GM23338 (cell line): ENCODE measurements at places on chromosomes 3 and 15. TPM values are rescaled to one million over a fixed set of nuclear protein-coding genes. Genes with fewer than 3 reads are reported as not detected.
A peak's percentile ranks its signal among the peaks of the same experiment; 100 is the strongest.

FAM81A gene
- 0.73 and 1.1 TPM in 2 replicates for polyA plus RNA-seq

DNA sequence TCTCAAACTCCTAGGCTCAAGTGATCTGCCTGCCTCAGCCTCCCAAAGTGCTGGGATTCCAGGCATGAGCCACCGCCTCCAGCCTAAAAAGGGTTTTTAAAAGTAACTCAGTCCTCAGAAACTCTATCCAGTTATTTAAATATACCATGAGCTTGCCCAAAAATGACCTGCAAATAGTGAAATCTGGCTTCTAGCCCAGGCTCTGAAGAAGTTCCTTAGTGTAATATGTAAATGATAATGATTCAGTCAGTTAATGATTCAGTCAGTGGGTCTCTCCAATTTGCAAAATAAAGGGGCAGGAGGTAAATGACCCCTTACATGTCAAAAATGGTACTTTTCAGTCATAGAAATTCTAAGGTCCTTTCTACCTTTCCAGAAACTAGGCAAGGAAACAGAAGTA, 28.8 kb downstream of the LRRC2 start:
- DNase-seq: no peak
- H3K27ac ChIP-seq: no peak overlapping the region; the same call in 1 of the 2 replicates
- no peak overlapping the region for H3K4me3 ChIP-seq

ATP13A5 gene
- polyA plus RNA-seq: not detected in 2 replicates

PIERCE2 gene
- polyA plus RNA-seq: 2.6 and 3.1 TPM in 2 replicates

RBP2 gene
- not detected in 2 replicates for polyA plus RNA-seq

DNA sequence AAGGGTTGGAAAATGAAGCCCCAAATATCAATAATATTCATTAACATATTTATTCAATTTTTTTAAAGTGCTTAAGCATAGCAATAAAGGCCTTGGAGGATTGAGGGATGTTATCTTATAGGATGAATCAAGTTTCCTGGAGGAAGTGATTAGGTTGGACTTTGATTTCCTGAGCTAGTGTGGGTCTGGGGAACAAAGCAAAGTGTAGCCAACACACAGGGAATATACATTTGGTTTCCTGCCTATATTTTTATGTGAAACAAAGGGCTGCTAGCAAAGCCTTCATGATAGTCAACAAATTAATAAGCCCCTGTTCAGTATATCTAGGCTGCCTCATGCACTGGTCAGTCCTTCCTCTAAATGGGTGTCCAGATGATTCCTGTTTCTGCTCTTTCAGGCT, 261.1 kb upstream of the IL12A start:
- no peak overlapping the region for H3K4me3 ChIP-seq
- peaks cover 10% of the 10 kb centered on the region for H3K4me1 ChIP-seq
- H3K36me3 ChIP-seq: no peaks in the 10 kb centered on the region

DNA sequence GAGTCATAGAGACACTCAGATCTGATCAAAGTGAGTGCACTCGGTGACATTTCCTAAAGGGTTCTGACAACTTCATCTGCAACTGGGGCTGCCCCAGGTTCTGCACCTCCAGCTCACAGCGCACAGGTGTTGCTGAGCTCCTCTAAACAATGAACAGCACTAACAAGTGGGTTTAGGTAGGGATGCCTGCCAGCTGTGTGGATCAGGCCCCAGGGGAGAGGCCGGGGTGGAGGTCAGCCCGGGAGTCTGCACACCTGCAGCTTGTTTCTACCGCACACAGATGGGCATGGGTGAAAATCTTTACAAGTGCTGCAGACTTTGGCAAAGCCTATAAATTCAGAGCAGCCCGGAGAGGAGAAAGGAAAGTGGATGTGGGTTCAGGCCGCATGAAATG, 355 bp downstream of the FBXW12 start:
- peaks cover 9% of the 10 kb centered on the region; the same call in 1 of the 2 replicates for H3K4me1 ChIP-seq
- H3K4me3 ChIP-seq: no peak overlapping the region
- no peak overlapping the region for H3K27ac ChIP-seq
- no peak for DNase-seq
- no peaks in the 10 kb centered on the region for H3K36me3 ChIP-seq
- no peaks in the 10 kb centered on the region for H3K27me3 ChIP-seq

DNA sequence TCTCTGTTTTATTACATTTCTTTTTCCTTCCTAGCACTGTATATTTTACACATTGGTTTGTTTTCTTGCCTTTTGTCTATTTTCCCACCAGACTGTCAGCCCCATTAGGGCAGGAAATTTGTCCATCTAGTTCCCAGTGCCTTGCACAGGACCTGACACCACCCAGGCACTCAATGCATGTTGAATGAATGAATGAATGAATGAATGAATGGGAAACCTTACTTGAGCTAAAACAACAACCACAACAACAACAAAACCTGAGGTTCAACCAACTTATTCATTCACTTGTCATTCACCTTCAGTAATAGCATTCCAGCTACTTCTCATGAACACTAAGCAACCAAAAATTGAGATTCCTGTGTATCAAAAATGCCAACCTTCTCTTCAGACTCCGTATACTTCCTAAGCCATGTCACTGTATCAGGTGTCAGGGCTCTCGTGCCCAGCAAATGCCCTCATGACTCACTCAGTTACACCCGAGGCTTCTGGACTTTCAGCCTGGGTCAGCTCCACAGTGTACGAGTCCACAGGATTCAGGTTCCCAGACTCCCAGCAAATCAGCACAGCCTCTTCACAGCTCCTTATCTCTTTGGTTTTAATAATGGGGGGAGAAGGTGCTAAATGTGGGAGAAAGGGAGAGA, 37.3 kb downstream of the FSD2 start:
- no peak overlapping the region for H3K27ac ChIP-seq
- no peaks in the 10 kb centered on the region for H3K36me3 ChIP-seq
- H3K27me3 ChIP-seq: no peaks in the 10 kb centered on the region
- H3K4me1 ChIP-seq: no peaks in the 10 kb centered on the region
- no peak for DNase-seq
- no peak overlapping the region for H3K4me3 ChIP-seq

SHC4 gene
- 0.32 and 0.38 TPM in 2 replicates for polyA plus RNA-seq

GRCh38 chr3:50562861-50563260, 4.7 kb downstream of the C3orf18 start:
- H3K4me3 ChIP-seq: no peak overlapping the region
- peaks cover 13% of the 10 kb centered on the region; the same call in 1 of the 2 replicates for H3K27me3 ChIP-seq
- no peak for DNase-seq
- no peak overlapping the region for H3K27ac ChIP-seq
- H3K4me1 ChIP-seq: no peaks in the 10 kb centered on the region; the same call in 1 of the 2 replicates
- H3K36me3 ChIP-seq: no peaks in the 10 kb centered on the region

GRCh38 chr3:17626395-17626794, 116.0 kb downstream of the TBC1D5 start:
- no peak overlapping the region; the same call in 1 of the 2 replicates for H3K27ac ChIP-seq
- no peaks in the 10 kb centered on the region for H3K36me3 ChIP-seq
- H3K4me1 ChIP-seq: peaks cover 51% of the 10 kb centered on the region
- DNase-seq: peak; percentile 16
- no peaks in the 10 kb centered on the region for H3K27me3 ChIP-seq
- H3K4me3 ChIP-seq: no peak overlapping the region

- no peaks in the 10 kb centered on the region for H3K36me3 ChIP-seq
- H3K27me3 ChIP-seq: no peaks in the 10 kb centered on the region
- 0 out of 2 replicates have a peak, but pooled peaks cover under 1% of the 10 kb centered on the region for H3K4me1 ChIP-seq
- DNase-seq: no peak
- H3K27ac ChIP-seq: no peak overlapping the region
Measured at GRCh38 chr15:63160638-63161037, 3.4 kb upstream of the RPS27L start.

ZNF502 gene
- polyA plus RNA-seq: 1.7 and 2.9 TPM in 2 replicates

KBTBD13 gene
- 0.09 TPM in 1 of 2 replicates, not detected in the other for polyA plus RNA-seq

GOLGA6B gene
- polyA plus RNA-seq: 0.65 TPM in 1 of 2 replicates, not detected in the other

UBXN7 gene
- polyA plus RNA-seq: 27.6 and 37.9 TPM in 2 replicates

DNA sequence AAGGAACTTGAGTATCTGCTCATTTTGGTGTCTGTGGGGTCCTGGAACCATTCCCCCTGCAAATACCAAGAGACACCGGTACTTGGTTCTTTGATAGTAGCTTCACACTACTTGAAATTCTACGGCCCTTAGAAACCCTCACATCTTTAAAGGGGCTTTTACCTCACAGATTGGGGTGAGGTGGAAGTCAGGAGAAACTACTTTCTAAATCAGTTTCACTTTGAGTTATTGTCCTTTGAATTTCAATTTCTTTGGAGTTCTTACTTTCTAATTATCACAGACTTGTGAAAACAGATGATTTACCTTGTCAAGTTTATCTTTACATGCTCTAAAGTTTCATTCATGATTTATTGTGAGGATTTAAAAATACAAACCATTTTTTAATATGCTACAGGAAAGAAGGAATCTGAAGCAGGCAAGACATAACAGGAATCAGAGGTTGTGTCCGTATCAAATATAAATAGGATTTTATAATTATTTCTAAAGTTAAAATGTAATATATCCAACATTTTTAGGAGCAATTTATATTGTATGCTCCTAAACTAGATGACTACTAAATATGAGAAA, 98.9 kb downstream of the NEDD4 start:
- H3K4me1 ChIP-seq: no peaks in the 10 kb centered on the region; the same call in 1 of the 2 replicates
- H3K27ac ChIP-seq: no peak overlapping the region
- H3K27me3 ChIP-seq: no peaks in the 10 kb centered on the region
- H3K4me3 ChIP-seq: no peak overlapping the region
- DNase-seq: no peak

DNA sequence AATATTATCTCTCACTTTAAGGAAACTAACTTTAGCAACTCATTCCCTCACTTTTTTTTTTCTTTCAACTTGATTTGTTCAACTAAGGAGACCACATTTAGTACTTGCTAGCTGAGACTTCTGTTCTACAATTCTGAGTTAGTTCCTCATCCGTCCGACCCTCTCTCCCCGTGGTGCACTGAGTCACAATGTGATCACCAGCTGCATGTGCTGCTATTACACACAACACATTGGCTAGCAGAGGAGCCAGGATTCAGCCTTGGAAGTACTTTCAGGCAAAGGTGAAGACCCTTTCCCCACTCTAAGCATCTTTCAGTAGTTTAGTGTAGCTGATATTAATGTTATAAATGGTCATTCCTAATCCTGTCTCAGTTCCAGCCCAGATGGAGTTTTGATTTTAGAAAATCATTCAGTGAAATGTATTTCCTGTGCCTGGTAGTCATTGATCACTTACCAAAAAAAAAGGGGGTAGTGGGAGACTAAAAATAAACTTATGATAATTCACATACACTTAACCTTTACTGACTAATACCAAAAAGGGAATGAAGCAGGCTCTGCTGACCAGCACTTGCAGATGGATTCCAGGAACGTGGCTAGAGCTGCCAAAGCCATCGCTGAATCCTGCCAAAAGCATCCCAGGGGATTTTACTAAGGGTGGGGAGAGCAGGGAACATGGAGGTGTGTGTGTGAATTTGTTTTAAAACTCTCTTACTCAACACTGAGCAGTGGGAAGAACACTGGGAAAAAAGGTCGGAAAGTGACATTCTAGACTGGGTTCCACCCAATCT, 424.8 kb downstream of the LPP start:
- no peak overlapping the region for H3K4me3 ChIP-seq
- H3K27me3 ChIP-seq: no peaks in the 10 kb centered on the region
- H3K4me1 ChIP-seq: 0 out of 2 replicates have a peak, but pooled peaks cover under 1% of the 10 kb centered on the region

GRCh38 chr3:126780666-126781065, 76.6 kb downstream of the CHCHD6 start:
- H3K27me3 ChIP-seq: no peaks in the 10 kb centered on the region
- no peak for DNase-seq
- no peaks in the 10 kb centered on the region for H3K36me3 ChIP-seq
- peaks cover 36% of the 10 kb centered on the region for H3K4me1 ChIP-seq
- H3K4me3 ChIP-seq: no peak overlapping the region

CELSR3 gene
- polyA plus RNA-seq: 7.5 and 8.3 TPM in 2 replicates

- DNase-seq: no peak
- H3K4me1 ChIP-seq: no peaks in the 10 kb centered on the region
- no peaks in the 10 kb centered on the region for H3K27me3 ChIP-seq
- H3K36me3 ChIP-seq: no peaks in the 10 kb centered on the region
- no peak overlapping the region for H3K4me3 ChIP-seq
Measured at GRCh38 chr3:163863146-163863545, 1215.2 kb downstream of the SI start.

HDGFL3 gene
- polyA plus RNA-seq: 131 and 135 TPM in 2 replicates

ADAMTS17 gene
- 0.60 and 0.70 TPM in 2 replicates for polyA plus RNA-seq

ADGRG7 gene
- not detected in 2 replicates for polyA plus RNA-seq

ZBBX gene
- polyA plus RNA-seq: 1.1 TPM in 2 replicates

CDC25A gene
- polyA plus RNA-seq: 15.2 and 17.7 TPM in 2 replicates

DNA sequence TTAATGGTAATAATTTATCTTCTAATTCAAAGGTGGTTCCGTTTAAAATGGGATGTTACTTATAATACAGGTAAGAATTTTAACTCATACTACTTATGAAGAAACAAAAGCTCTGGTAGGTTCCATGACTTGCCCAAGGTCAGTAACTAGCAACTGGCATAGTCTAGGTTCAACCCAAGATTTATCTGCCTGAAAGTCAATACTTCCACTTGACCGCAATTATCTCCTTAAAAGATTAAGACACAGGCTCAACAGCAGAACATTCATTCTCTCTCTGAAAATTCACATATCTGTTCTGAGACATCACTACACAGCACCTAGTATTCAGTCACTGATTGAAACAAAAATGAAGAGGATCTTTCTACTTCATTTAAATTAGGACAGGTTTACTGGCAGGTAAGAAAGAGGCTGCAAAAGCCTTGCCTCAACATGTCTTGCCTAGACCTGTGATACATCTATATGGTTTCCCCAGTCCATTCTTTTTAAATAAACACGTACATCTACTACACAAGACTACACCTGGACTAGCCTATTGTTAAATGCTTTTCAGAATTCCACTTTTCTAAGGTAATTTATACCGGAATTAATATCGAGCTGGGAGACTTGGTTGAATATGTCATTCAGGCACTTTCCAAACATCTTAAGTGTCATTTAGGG, 1.2 kb downstream of the CSNK1G1 start:
- H3K4me3 ChIP-seq: peak overlapping the region; percentile 80
- peak overlapping the region; percentile 90 for H3K27ac ChIP-seq
- peaks cover 8% of the 10 kb centered on the region for H3K4me1 ChIP-seq

- no peak overlapping the region for H3K4me3 ChIP-seq
- no peak for DNase-seq
- no peaks in the 10 kb centered on the region for H3K36me3 ChIP-seq
Measured at GRCh38 chr3:164460851-164461250, 617.4 kb downstream of the SI start.

DNA sequence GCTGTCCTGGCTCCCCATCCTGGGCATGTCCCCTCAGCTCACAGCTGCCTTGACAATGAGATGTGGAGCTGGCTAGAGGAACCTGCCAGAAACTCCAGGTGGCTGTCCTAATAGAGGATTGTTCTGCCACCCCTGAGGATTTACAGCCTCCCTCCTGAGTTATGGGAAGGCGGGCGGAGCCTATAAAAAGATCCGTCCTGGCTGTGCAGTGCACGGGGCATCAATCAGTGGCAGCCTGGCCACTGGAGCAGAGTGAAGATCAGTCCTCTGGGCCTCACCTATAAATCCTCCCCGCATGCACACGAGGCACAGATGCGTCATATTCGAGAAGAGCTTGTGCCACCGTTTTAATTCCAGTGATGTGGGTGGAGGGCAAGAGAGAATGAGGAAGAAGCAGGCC, 90.0 kb downstream of the MEGF11 start:
- no peak for DNase-seq
- no peaks in the 10 kb centered on the region for H3K27me3 ChIP-seq
- H3K4me3 ChIP-seq: no peak overlapping the region
- H3K36me3 ChIP-seq: no peaks in the 10 kb centered on the region
- no peaks in the 10 kb centered on the region for H3K4me1 ChIP-seq
- no peak overlapping the region for H3K27ac ChIP-seq
